D721Med (cell line): ENCODE measurements at places on chromosomes 5 and 9.

GRCh38 chr9:97852399-97853055, 499 bp upstream of the FOXE1 start:
- no peak for DNase-seq

DNA sequence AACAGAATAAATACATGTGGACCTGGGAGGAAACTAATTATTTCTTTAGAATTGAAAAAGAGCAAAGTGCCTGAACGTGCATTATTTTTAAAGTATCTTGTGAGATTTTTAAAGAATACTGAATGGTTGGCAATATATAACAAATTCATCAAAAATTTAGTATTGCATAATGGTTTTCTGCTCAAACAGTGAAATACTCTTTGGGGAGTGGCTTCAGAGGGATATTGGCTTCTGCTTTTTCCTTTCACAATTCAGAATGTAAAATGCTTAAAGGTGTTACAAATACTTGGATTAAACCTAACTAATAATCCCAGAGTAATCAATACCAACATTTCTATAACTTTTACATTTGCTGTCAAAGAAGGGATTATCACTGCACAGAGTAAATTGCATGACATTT, 379.3 kb upstream of the CHD1 start:
- DNase-seq = no peak

- DNase-seq = no peak
Measured at GRCh38 chr9:107154766-107155165, 128.3 kb upstream of the RAD23B start.

DNA sequence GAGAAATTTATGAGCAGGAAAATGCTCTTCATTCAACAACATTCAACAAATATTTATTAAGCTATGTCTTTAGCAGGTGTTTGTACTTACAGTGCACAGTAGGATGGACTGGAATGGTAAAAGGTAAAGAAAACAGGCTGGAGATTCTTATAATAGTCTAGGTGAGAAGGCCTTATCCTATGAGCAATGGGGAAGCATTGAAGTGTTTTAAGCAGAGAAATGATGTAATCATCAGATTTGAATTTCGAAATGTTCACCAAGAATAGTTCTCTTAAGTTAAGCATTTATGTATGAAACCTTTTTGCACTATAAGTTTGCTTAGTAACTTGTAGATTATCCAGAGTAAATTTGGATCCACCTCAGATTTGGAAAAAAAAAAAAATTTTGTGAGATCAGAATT, 209.3 kb downstream of the NR3C1 start:
- no peak for DNase-seq

DNA sequence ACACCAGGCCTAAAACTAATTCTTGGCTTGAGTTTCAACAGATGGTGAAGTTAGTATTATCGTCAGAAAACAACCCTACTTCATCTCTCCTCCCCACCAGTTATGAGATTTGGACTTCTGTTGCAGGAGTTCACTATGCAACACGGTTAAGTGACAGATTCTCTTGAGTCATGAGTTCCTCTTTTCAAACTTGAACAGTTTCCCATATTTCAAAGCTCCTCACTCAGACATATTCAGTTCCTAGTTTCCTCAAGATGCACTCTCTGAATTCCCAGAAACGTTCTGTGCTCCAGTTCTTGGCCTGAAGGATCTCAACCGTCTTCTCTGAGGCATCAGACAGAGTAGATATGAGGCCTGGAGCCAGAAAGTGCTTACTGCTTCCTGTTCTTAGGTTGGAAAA, 7.3 kb upstream of the PTGER4 start:
- DNase-seq = no peak
